Esophagus squamous epithelium (tissue), 5 donors: ENCODE measurements at places on chromosomes 7 and 10. TPM values are rescaled to one million over a fixed set of nuclear protein-coding genes. Genes with fewer than 3 reads are reported as not detected.

DNA sequence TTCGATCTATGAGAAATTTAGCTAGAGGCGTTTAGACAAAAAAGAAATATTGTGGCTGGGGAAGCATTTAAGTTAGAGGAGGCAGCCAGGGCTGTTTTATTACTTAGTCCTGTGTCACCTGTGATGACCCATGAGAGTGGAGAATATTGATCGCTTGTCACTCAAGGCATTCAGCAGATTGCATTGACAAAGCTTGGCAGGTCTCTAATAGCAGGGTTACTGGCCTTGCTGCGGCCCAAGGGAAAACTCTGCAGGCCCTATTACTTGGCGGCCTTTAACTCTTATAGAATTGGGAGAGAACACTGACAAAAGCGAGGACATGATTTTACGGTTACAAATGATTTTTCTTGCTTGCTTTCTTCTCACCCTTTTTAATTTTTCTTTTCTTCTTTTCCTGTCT, 473.5 kb downstream of the AUTS2 start:
- no peaks in the 10 kb centered on the region for H3K36me3 ChIP-seq
- no peaks in the 10 kb centered on the region for H3K27me3 ChIP-seq
- H3K27ac ChIP-seq: peak overlapping the region; percentile 66
- no peak overlapping the region for H3K4me3 ChIP-seq
- DNase-seq: no peak

GRCh38 chr10:128036746-128037543, 89.3 kb downstream of the MKI67 start:
- H3K36me3 ChIP-seq: no peaks in the 10 kb centered on the region
- H3K4me1 ChIP-seq: peaks cover 10% of the 10 kb centered on the region
- DNase-seq: no peak
- H3K4me3 ChIP-seq: no peak overlapping the region
- no peak overlapping the region for H3K27ac ChIP-seq

Gene NANOS1
- total RNA-seq: 1.7 TPM

- no peak overlapping the region for H3K4me3 ChIP-seq
- no peak overlapping the region for H3K27ac ChIP-seq
- no peak for DNase-seq
- no peaks in the 10 kb centered on the region for H3K4me1 ChIP-seq
- H3K36me3 ChIP-seq: no peaks in the 10 kb centered on the region
- no peaks in the 10 kb centered on the region for H3K27me3 ChIP-seq
Measured at GRCh38 chr7:104252409-104253134, 44.8 kb upstream of the ORC5 start.

- no peaks in the 10 kb centered on the region for H3K36me3 ChIP-seq
- H3K4me3 ChIP-seq: no peak overlapping the region
- H3K27ac ChIP-seq: no peak overlapping the region
- no peaks in the 10 kb centered on the region for H3K4me1 ChIP-seq
- DNase-seq: no peak
Measured at GRCh38 chr10:83536426-83536825, 602.9 kb upstream of the GHITM start.

DNA sequence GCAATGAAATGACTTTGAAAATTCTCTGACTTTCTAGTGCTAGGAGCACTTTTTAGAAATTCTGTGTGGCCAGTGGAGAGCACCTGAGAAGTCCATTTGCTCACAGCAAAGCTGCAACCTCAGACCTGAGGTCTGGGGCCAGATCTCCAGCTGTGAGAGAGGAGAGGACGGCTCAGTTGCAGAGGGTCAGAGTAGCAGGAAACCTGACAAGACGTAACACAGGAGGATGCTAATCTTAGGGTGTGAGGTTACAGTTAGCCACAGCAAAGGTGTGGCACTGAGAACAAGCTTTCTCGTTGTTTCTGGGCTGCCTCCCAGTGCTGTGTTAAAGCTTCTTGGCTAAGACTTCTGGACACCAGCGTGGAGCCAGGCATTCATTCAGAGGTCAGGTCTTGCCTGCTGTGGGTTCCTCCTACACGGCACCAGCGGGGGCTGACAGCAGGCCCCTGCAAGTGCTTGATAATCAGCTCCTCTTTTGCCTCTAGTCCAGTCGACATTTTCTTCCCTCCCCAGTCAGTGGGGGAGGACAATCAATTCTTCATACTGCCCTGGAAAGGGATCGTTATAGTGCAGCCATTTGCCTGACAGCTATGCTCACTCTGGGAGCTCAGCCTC, 435.4 kb upstream of the DPP6 start:
- no peaks in the 10 kb centered on the region for H3K36me3 ChIP-seq
- no peaks in the 10 kb centered on the region for H3K27me3 ChIP-seq
- no peak for DNase-seq
- no peak overlapping the region for H3K4me3 ChIP-seq

- no peaks in the 10 kb centered on the region for H3K27me3 ChIP-seq
- peak overlapping the region; percentile 47 for H3K27ac ChIP-seq
- H3K4me3 ChIP-seq: no peak overlapping the region
- no peaks in the 10 kb centered on the region for H3K4me1 ChIP-seq
- no peaks in the 10 kb centered on the region for H3K36me3 ChIP-seq
- no peak for DNase-seq
Measured at GRCh38 chr7:121019018-121019417, 30.5 kb downstream of the CPED1 start.

Gene WNT2
- not detected for total RNA-seq

DNA sequence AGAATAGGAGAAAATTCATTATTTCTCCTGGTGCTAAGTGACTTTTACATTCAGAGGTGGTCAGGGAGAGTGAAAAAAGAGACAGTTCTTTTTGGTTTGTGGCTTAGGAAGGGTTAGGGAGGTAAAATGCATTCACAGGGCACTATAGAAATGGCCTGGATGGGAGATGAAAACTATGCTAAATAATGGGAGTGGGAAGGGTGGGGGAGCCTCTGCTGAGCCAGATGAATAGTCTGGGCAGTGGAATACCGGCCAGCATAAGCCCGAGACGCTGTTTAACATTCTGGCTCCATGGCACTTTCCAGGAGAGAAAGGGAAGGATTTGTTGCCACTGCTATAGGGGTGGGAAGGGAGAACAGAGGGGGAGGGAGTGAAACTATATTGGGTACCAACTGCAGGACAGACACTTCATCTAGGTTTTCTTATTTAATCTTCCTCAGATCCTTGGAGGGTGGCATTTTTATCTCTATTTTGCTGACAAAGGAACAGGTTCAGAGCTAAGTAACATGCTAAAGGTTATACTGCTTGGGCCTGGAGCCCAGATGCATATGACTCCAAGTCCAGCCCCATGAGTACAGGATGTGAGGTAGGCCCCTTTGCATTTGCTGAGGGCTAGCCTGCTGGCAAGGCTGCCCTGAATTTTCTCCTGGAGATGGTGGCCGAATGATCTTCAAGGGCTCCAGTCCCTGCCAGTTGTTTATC, 372.4 kb downstream of the CCSER2 start:
- DNase-seq: no peak
- H3K27me3 ChIP-seq: no peaks in the 10 kb centered on the region
- no peaks in the 10 kb centered on the region for H3K4me1 ChIP-seq
- H3K4me3 ChIP-seq: no peak overlapping the region
- H3K36me3 ChIP-seq: no peaks in the 10 kb centered on the region

DNA sequence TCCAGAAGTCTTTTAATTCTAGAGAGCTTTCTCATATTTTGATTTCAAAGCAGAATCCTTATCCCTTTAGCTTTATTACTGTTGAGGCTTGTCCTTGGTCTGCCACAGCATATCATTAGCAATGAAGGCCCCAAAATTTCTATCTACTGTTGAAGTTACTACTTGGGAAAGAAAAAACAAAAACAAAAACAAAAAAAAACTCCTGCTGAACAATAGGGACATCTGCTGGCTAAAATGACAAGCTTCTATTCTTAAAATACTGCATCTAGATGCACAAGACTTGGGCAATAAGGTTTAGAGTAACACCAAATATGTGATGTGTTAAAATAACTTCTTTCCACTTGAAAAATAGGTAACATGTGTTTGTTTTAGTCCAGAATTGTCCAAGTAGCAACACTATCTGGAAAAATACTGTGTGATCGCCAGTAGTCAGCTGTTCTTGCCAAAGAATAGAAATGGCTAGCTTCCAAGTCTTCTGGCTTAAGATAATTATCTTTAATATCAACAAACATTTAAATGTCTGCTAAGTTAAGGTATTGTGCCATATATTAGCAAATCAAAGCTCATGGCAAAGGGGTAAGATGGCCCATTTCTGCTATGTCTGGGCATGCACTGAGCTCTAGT, 3.8 kb upstream of the DMTF1 start:
- H3K27ac ChIP-seq: no peak overlapping the region
- no peaks in the 10 kb centered on the region for H3K36me3 ChIP-seq
- no peaks in the 10 kb centered on the region for H3K27me3 ChIP-seq
- H3K4me1 ChIP-seq: no peaks in the 10 kb centered on the region
- no peak overlapping the region for H3K4me3 ChIP-seq

- DNase-seq: no peak
- H3K27me3 ChIP-seq: no peaks in the 10 kb centered on the region
- H3K36me3 ChIP-seq: no peaks in the 10 kb centered on the region
- no peak overlapping the region for H3K27ac ChIP-seq
- H3K4me1 ChIP-seq: no peaks in the 10 kb centered on the region
- no peak overlapping the region for H3K4me3 ChIP-seq
Measured at GRCh38 chr10:63585041-63585440, 63.8 kb downstream of the REEP3 start.

Gene EDRF1
- 4.3 TPM for total RNA-seq

Gene C10orf105
- not detected for total RNA-seq

Gene PODXL
- 8.8 TPM for total RNA-seq

- H3K4me3 ChIP-seq: no peak overlapping the region
- H3K27me3 ChIP-seq: no peaks in the 10 kb centered on the region
- no peak for DNase-seq
- no peaks in the 10 kb centered on the region for H3K36me3 ChIP-seq
- no peaks in the 10 kb centered on the region for H3K4me1 ChIP-seq
- H3K27ac ChIP-seq: no peak overlapping the region
Measured at GRCh38 chr10:43012578-43012977, 64.3 kb upstream of the RET start.

Gene TEX36
- total RNA-seq: not detected

GRCh38 chr10:84537447-84537931, 209.1 kb downstream of the CCSER2 start:
- H3K36me3 ChIP-seq: no peaks in the 10 kb centered on the region
- no peak overlapping the region for H3K4me3 ChIP-seq
- H3K27me3 ChIP-seq: no peaks in the 10 kb centered on the region
- peaks cover 19% of the 10 kb centered on the region for H3K4me1 ChIP-seq
- H3K27ac ChIP-seq: no peak overlapping the region

Gene LRIT1
- not detected for total RNA-seq

Gene PRKG1
- total RNA-seq: 5.2 TPM

GRCh38 chr7:5020098-5020497, 25.6 kb upstream of the RBAK start:
- no peaks in the 10 kb centered on the region for H3K27me3 ChIP-seq
- H3K4me3 ChIP-seq: no peak overlapping the region
- no peak overlapping the region for H3K27ac ChIP-seq
- H3K4me1 ChIP-seq: no peaks in the 10 kb centered on the region
- no peak for DNase-seq

Gene DNAJC12
- 0.76 TPM for total RNA-seq

Gene AMZ1
- not detected for total RNA-seq

DNA sequence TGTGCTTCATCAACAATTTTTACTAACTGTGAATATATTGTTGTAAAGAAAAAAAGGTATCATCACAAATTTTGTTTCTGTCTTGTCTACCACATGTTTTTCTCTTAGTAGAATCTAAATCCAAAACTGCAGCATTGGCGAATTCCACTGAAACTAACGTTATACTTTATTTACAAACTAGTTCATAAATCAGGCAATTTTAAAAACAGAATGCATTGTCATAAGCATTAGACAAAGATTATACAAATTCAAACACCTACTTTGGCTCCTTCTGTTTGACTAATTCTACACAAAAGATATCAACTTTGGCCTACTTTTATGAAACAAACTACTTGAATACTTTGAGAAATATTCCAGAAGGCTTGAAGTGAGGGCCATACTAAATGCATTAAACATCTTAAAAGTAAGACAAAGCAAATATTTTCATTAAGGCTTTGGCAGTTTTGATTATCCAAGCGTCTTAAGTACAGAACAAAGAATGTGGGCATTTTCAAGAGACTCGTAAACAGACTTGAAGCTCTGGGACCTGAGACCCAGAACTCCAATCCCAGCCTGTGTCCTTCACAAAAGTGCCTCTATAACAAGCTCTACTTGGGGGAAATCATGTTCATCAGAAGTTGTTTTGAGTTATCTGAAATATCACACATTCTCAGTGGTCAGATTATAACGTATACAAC, 81.0 kb downstream of the CPVL start:
- H3K4me1 ChIP-seq: no peaks in the 10 kb centered on the region
- DNase-seq: no peak
- no peak overlapping the region for H3K4me3 ChIP-seq
- no peaks in the 10 kb centered on the region for H3K27me3 ChIP-seq
- H3K36me3 ChIP-seq: no peaks in the 10 kb centered on the region
- no peak overlapping the region for H3K27ac ChIP-seq
